NCI-H1436 treated with DMSO at 0.1 percent for 48 hours (cell line): ENCODE measurements at places on chromosomes 6 and 20.

DNA sequence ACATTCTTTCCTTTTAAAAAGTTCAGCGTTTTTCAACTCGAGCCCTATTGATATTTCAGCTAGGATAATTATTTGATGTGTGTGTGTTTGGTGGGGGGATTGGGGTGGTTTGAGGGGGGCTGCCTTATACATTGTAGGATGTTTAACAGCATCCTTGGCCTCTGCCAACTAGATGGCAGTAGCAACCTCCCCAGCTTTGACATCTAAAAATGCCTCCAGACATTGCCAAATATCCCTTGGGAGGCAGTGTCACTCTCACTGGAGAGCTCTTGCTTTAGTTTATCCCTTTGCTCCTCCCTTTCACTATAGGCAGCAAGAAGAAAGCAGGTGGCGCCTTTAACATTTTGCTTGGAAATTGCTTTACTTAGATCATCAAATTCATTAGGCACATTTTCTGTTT is 14.6 kb upstream of the TP53TG5 start:
- DNase-seq, result no peak

DNA sequence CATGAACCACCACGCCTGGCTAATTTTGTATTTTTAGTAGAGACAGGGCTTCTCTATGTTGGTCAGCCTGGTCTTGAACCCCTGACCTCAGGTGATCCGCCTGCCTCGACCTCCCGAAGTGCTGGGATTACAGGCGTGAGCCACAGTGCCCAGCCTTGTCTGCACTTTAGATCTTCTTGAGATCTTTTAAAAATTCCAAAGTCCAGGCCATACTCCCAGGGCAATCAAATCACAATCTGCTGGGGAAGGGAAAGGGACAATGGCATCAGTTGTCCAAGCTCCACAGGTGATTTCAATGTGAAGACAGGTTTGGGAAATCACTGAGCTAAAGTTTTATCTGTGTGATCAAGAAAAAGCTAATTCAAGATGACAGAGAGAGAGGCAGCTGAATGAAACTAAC is 16.9 kb downstream of the NCOA6 start:
- no peak for DNase-seq

- DNase-seq, result no peak
These were observed 86.4 kb upstream of the CBLN4 start for GRCh38 chr20:56091628-56092234.

- DNase-seq, result no peak
These were observed 14.0 kb downstream of the PPARD start for GRCh38 chr6:35356391-35356790.

GRCh38 chr6:132253211-132253610 is 148.1 kb downstream of the MOXD1 start:
- DNase-seq, result no peak

DNA sequence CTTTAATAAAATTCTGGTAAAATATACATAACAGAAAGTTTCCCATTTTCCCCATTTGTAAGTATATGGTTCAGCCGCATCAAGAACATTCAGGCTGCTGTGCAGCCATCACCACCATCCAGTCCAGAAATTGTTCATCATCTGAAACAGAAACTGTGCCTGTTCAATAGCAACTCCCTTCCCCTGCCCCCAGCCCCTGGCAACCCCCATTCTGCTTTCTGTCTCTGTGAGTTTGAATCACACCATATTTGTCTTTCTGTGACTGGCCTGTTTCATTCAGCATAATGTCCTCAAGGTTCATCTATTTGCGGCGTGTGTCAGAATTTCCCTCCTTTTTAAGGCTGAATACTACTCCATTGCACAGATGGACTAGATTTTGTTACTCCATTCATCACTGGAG is 19.1 kb downstream of the VSTM2L start:
- no peak for DNase-seq

DNA sequence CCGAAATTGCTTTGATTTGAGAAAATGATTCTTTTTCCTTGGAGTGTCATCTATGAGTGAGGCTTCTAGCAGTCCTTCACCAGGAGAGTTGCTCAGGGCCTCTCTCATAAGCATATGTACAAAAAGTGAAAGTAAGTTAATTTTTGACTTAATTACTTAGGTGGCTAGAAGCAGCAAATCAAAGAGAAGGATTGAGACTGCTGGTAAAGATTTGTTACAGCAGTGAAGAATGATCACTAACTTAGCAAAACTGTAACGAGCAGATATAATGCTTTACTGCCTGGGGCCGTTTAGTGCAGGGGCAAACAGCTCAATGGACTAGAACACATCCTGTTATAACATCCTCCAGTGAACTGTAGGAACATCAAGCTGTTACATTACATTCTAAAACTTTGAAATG is 167.8 kb upstream of the RIPOR2 start:
- no peak for DNase-seq

- DNase-seq, result no peak
These were observed 501 bp upstream of the ELOVL5 start for GRCh38 chr6:53349209-53349693.

DNA sequence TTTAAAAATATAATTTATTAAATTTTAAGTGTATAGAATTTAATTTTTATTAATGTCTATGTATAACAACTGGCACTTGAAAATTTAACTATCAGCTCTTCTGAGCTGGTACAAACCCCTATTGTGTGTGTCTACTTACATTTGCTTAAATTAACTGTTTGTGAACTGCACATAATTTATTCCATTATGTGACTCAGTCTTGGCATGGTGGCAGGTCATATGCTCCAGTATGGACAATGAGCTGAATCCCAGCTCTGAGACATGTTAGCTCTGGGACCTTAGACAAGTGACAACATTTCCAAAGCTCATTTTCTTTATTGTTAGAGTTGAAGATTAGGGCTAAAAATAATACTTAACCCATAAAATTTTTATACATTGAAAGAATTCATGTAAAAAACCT is 526.1 kb upstream of the MARCKS start:
- no peak for DNase-seq

DNA sequence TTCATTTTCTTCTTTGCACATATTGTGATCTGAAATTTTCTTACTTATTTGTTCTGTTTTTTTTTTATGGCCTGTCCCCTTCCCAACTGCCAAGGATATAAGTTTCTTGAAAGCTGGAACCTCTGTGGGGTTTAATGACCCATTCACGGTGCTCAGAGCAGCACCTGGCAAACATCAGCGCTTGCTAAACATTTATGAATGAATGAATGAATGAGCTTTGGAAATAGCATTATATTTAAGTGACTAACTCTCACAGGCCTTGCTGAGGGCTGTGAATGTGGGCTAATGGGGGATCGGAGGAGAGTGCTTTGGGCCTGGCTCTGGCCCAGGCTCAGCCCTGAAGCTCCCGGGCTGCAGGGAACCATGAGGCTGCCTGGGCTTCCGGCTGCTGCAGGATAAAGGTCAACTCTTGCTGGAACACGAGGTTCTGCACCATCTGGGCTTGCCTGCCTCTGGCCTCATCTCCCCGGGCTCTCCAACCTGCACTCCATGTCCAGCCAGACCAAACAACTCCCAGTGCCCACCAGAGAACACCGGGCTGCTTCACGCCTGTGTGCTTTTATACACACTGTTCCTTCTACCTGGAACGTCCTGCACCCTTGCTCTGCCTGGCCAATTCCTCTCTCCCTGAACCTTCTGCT is 14.6 kb upstream of the ARMC12 start:
- no peak for DNase-seq

DNA sequence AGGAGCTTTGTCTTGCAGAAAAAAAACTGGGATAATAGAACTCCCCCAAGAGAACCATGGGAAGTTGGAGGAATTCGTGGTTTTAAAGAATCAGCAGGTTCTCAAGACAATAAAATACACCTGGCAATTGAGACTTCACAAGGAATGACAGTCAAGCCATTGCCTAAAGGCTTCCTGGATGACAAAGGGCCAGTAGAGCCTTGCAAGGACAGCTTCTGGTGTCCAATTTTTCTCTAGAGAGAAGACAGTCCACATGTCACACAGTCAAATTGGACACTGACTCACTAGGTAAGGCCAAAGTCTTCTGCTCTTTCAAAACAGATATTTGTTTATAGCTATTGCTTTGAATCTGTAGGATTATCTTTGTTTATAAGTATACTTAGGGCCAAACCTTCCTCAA is 80.3 kb upstream of the BMP5 start:
- no peak for DNase-seq

- DNase-seq, result no peak
These were observed 1.3 kb upstream of the LRRC1 start for GRCh38 chr6:53793318-53794136.

GRCh38 chr6:168007592-168008338 is 10.3 kb downstream of the KIF25 start:
- DNase-seq, result no peak

GRCh38 chr6:157182503-157183264 is 140.6 kb downstream of the TMEM242 start:
- DNase-seq, result no peak

DNA sequence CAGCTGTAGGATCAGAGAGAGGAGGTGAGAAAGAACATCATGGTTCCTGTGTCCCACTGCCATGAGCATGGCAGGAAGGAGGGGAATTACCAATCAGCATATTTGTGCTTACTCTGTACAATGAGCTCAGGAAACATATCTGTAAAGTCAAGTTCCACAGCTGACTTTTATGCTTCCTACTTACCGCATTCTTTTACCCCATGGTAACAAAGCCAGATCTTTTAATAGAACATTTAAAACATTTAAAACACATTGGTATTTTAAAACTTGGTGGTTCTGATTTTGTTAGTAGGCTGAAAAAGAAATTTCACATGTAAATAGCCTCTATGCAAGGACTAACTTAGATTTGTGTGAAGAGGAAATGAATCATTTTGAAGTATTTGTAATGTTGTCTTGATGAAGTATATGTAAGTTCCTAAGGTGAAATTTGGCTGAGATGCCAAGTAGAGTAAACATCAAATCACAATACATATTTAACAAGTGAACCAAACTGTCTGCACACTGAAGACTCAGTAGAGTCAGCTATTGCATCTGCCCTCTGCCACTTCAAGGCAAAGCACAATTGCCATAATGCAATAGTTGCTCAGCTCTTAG is 114.7 kb downstream of the GJA10 start:
- no peak for DNase-seq

DNA sequence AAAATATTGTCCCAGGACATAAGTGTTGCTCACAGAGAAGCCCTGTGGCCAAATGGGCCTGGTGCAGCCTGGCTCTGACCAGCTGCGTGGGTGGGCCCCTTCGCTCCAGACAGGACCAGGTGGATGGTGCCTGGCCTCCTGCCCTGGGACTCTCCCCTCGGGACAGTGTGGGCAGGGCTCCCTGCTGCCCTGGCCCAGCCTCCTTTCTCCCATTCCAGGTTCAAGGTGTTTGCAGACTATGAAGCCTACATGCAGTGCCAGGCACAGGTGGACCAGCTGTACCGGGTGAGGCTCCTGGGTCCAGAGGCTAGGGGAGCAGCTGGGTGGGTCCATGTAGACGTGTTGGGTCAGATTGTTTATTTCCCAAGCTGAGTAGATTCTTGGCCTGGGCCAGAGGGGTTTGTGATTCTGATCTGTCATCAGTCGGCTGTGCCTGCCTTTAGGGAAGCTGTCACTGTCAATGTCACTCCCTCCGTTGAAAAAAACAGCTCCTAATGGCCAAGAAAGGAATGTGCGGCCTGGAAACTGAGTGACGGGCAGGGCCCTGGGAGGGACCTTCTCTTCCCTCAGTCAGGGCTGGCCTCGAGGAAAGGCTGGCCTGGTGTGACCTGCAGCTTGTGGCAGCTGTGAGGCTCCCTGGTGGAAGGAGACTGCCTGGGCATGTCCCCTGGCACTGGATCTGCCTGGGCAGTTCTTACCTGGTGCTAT is 47.7 kb downstream of the PYGB start:
- no peak for DNase-seq

GRCh38 chr6:111121789-111122350 is 34.6 kb downstream of the SLC16A10 start:
- DNase-seq, result no peak

GRCh38 chr20:56032251-56032650 is 26.9 kb upstream of the CBLN4 start:
- no peak for DNase-seq

GRCh38 chr6:157033428-157034140 is 256.4 kb downstream of the ARID1B start:
- no peak for DNase-seq

DNA sequence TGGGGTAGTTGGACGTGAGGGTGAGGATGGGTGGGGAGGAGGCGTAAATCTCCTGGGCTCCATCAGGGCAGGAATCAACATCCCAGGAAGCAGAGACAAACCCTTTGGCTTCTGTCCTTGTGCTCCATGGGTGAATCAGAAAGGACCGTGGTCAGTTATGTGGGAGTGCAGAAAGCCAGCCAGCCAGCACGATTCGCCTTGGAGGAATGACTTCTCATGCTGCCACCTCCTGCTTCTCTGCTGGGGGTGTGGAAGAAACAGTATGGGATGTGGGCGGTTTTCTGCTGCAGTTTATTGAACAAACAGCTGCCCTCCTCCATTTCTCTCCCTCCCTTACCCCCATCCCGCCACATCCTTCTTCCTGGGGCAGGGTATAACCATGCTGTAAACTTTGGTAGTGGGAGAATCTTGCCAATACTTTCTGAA is 214.5 kb downstream of the SOX4 start:
- no peak for DNase-seq

GRCh38 chr6:4727671-4728435 is 48.4 kb upstream of the CDYL start:
- no peak for DNase-seq

DNA sequence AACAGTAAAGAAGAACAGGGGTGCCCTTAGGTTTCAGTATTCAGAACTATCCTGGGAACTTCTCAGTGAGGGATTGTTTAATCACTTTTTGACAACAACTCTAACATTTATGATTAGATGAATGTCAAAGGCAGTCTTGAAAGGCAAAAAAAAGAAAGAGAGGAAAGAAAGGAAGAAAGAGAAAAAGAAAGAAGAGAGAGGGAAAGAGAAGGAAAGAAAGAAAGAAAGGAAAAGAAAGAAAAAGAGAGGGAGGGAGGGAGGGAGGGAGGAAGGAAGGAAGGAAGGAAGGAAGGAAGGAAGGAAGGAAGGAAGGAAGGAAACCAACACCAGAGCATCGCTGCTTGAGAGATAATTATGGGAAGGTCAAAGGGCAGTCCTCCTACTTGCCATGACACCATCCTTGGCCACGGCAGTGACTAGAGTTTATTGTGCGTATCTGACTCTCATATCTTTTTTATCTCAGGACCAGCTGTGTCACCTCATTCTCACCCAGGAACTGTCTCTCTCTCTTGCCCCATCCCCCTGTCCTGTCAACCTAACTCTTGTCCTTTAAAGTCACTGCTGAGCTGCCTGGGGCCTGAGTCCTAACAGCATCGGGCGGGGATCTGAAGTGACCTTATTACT is 96.8 kb upstream of the ATXN1 start:
- no peak for DNase-seq

GRCh38 chr6:113178349-113178748 is 678.8 kb upstream of the MARCKS start:
- DNase-seq, result no peak
